Natural killer cell treated with Interleukin-12 subunit alpha and Interleukin-12 subunit beta and Interleukin-15 and Interleukin-18, amount 100 ng/mL, for 72 hours (primary cell): ENCODE measurements at places on chromosomes 4 and X. TPM values are rescaled to one million over a fixed set of nuclear protein-coding genes. Genes with fewer than 3 reads are reported as not detected.

The ANXA3 gene
- 8.8 TPM for total RNA-seq

GRCh38 chr4:90855111-90855510, 727.9 kb downstream of the CCSER1 start:
- no peaks in the 10 kb centered on the region for H3K27me3 ChIP-seq
- no peaks in the 10 kb centered on the region for H3K36me3 ChIP-seq
- no peak for DNase-seq
- H3K27ac ChIP-seq: no peak overlapping the region

The XPNPEP2 gene
- 0.55 TPM for total RNA-seq

- DNase-seq: no peak
- no peak overlapping the region for H3K4me3 ChIP-seq
- H3K27ac ChIP-seq: no peak overlapping the region
- no peaks in the 10 kb centered on the region for H3K27me3 ChIP-seq
Measured at GRCh38 chrX:37075892-37076595, 67.9 kb downstream of the FAM47C start.

The FDCSP gene
- not detected for total RNA-seq

The MAGED4B gene
- total RNA-seq: 0.50 TPM

DNA sequence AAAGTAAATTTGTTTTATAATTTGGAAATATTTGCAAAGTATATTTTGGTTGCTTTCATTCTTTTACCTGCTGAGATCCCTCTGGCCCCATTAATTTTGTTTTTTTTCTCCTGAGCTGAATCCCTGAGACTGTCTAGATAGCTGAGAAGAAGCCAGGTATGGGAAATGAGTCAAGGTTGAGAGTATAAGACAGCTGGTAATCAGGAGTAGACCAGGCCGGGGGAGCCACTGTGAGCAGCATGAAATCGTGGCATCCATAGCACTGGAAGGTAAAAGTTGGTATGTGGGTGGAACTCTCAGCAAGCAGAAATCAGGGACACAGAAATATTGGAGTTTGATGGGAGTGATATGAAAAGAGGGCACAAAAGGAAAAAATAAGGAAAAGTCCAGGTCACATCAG, 164.5 kb downstream of the FHIP1A start:
- H3K27ac ChIP-seq: no peak overlapping the region
- H3K4me3 ChIP-seq: no peak overlapping the region
- no peaks in the 10 kb centered on the region for H3K4me1 ChIP-seq
- H3K36me3 ChIP-seq: no peaks in the 10 kb centered on the region
- H3K27me3 ChIP-seq: peaks cover 25% of the 10 kb centered on the region
- no peak for DNase-seq

The PNMA6F gene
- not detected for total RNA-seq

DNA sequence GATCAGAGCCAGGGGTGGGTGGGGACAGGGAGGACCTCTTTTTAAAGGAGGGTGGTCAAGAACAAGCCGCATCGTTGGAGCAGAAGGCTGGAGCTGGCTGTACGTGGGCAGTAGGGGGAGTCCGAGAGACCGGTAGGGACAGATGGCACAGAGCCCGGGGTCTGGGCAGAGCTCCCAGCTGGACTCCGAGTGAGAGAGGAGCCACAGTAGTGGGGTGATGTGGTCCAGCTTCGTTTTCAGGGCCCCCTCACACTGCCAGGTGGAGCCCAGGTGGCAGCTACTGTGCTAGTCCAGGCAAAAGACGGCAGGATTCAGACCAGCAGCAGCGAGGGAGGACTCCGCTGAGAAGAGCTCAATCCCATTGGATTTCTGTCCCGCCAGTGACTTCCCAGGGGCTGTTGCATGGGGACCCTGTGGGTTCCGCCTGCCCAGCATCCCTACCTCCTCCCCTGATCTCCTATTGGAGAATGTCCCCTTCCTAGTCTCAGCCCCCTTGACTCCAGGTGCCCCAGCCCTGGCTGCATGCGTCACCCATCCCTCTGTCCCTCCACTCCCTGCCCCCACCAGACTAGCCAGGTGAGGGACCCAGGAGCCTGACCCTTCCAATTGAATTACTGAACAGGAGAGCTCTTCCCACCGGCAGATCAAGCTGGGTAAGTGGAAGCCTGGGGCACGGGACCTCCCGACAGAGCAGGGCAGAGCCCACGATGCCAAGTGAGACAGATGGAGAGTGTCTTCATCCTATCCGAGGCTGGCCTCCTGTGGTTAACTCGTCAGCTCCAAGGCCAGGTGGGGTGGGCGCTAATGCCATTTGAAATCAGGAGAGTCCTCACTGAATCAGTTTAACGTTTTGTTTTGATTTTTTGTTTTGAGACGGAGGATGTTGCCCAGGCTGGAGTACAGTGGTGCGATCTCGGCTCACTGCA, 2.9 kb downstream of the ARHGAP4 start:
- no peaks in the 10 kb centered on the region for H3K27me3 ChIP-seq
- peaks cover 23% of the 10 kb centered on the region for H3K4me1 ChIP-seq
- peak overlapping the region; percentile 95 for H3K27ac ChIP-seq
- no peak for DNase-seq
- peak overlapping the region; percentile 88 for H3K4me3 ChIP-seq

GRCh38 chr4:82797405-82798111, 1.0 kb downstream of the SCD5 start:
- no peaks in the 10 kb centered on the region for H3K36me3 ChIP-seq
- no peak overlapping the region for H3K27ac ChIP-seq
- no peak for DNase-seq
